GM13977 (cell line): ENCODE measurements at places on chromosomes 4 and X.
A peak's percentile ranks its signal among the peaks of the same experiment; 100 is the strongest.

DNA sequence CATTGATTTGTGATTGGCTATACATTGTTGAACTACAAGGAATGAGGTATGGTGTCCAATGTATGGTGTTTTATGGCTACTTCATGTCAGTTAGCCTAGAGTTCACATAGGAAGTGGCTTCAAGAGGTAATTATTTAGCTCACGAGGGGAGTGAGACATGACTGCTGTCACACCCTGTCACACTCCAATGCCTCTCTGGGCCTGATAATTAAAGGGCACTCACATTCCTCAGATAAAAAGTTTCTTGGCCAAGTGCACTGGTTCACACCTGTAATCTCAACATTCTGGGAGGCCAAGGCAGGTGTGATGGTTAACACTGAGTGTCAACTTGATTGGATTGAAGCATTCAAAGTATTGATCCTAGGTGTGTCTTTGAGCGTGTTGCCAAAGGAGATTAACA is 65.0 kb upstream of the DDX60 start:
- DNase-seq = no peak

DNA sequence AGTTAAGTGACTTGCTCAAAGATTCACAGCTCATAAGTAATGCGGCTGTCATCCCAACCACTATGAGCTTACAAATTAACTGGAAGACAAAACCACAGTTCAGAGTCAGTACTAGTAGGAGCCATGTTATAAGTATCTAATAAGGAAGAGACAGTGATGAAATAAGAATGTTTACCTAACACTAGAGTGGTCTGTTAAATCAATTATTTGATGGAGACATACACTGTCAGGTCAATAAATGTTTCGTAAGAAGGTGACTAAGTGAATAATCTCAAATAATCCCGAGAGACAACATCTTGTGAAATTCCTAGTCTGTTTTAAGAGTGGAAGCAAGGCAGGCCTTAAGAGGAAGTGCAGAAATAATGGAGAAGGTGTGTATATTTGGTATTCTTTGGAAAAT is 25.8 kb upstream of the AMELX start:
- DNase-seq = no peak

- peak; percentile 32 for DNase-seq
Measured at GRCh38 chr4:102620697-102621497, 119.7 kb downstream of the NFKB1 start.

- DNase-seq = no peak
Measured at GRCh38 chr4:126838941-126839679, 793.6 kb upstream of the INTU start.

DNA sequence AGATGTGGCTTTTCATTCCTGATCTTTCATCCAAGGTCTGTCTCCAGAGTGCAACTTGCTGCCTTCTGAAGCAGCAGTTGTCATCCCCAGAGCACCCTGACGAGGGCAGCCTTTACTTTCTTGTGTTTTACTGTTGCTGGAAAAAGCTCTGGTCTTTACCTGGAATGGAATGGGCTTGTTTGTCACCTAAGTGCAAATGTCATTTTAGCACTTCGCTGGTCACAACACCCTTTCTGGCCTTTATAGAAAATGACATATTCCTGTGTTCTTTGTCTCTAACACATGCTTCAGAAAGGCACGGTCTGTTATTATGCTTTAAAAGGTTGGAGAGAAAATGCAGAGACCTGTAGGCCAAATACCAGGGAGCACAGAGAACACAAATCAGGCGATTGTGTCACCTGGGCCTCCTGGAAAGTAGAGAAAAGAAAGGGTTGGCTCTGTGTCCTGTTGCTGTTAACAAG is 332.7 kb upstream of the IGFBP7 start:
- peak; percentile 17 for DNase-seq

DNA sequence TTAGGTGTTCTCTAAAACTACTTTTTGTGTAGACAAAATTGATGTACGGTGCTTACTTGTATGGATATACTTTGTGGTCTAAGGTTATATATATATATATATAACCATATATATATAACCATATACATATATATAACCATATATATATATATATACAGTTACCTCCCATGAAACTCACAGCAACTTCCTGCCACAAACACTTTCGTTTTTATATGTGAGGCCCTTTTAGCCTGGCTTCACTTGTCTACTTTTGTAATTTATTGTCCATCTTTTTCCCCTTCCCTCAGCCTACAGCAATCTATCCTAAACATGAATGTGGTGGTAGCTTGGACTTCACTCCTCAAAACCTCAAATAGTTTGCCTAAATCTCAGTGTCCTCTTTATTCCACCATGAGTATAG is 72.8 kb upstream of the NPFFR2 start:
- DNase-seq = no peak

DNA sequence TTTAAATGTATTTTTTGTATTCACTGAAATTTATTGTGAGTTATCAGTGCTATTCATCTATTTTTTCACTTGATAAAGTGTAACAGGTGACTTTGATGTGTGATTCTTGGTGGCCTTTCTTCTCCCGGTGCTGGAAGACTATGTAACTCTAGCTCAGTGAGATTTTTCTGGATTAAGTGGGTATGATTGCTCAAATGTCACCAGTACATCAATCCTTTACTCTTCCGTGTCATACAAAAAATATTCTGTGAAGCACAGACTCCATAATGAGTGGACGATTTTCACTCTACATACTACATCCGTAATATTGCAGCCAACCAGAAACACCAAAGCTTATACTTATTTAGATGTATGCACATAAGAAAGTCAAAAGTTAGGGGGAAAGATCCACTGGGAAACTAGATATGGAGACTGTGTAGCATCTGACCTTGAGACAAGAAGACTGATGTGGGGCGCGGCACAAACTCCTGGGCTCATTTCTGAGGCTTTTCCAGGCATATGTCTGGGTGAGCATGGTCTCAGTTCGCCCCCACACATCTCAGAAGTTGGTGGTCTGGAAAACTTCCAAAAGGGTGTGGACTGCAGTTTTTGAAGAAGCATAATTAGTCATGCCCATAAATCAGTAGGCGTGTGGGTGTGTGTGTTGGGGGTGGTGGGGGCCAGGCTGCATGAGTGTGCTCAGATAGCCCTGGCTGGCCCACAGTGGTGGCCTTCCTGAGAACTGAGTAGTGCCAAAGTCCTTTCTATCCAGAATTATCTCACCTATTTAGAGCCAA is 53.9 kb upstream of the TENM3 start:
- DNase-seq = no peak
